ENCODE measurements at places on chromosomes 3 and 15.
A peak's percentile ranks its signal among the peaks of the same experiment; 100 is the strongest.

DNA sequence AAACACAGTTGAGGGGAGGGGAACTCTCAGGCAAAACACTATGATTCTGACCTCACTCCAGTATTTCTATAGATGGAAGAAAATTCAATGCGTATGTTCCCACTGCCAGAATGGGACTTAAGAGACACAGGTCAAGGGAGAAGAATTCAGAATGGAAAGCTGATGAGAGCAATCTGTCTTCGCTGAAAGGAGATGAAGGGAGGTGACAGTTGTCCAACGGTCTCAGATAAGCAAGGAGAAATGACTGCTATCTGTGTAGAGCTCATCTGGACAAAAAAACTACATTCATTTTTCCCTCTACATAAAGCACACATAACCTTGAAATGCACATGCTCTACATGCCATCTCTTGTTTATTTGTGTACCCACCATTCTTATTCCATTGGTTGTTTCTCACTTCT lies 405.1 kb downstream of the LSAMP start:
- DNase-seq = no peak

- no peak for DNase-seq
These were observed 26.9 kb downstream of the SENP2 start for GRCh38 chr3:185613016-185613415.

DNA sequence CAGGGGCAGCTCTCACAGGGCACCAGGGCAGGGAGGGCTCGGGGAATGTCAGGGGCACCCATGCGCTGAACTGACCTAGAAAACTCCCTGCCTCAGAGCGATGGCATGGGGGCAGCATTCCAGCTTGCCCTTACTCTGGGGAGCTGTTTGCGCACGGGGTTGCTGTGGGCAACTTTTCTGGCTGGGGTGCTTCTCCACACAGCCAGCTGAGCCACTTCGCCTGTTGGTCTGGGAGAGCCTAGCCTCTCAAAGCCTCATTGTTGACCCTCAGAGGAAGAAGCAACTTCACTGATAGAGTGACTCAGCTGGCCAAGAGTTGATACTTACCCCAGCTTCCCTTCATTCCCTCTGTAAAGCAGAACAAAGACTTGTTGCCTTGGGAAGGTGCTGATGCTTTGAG lies 42.6 kb upstream of the MRPS22 start:
- no peak for DNase-seq

GRCh38 chr3:108153451-108153981 lies 62.7 kb upstream of the CD47 start:
- DNase-seq = peak; percentile 13

DNA sequence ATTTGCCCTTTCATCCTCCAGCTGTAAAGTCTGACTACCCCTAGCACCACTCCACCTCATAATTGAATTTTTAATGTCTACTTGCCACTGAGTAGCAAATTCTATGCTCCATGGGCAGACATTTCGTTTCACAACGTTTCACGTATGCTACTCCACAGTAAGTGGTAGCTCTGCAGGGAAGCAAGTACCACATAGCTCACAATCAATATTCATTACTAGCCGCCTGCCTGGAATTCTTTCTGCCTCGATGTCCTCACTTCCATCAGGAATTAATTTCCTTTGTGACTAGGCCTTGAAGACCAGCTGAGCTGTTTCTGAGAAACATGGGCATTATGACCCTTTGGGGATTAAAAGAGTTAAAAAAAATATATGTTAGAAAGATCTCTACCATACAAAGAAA lies 15.3 kb downstream of the NPTN start:
- DNase-seq = no peak

GRCh38 chr15:57135800-57136199 lies 217.4 kb downstream of the TCF12 start:
- DNase-seq = no peak

DNA sequence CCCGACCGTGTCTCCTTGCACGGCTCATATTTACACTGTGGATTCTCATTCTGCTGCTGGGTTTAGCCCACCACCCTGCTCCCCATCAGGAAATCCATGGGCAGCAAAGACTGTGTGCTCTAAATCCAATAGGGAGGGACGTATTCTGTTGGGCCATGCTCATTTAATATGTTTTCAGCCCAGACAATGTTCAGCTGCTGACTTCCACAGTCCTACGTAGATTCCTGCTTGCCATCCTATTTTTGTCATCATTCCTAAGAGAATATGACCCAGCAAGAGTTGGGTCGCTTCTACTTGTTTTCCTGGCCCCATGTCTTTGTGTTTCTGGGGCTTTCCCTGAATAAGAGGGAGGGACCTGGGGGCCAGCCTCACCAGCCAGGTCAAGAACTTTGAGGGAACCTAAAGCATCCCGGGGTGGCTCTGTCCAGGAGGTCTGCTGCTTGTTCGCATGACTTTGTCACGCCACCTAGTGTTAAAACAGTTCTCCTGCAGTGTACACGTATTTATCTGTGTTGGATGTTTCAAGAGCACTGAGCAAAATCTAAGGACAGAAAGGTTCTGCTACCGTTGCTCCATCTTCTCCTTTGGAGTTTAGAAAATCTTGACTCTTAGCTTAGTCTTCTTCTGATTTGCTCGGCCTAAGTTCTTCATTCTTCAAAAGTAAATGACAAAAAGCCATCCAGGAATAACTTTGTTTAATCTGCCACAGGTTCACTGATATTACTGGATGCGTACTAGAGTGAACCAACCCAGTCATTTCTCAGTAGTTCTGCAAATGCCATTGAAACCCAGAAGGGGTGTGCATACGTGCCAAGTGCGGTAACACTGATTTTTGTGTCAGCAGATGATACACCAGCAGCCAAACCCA lies 79.8 kb upstream of the NR2E3 start:
- peak; percentile 44 for DNase-seq

GRCh38 chr3:8597219-8597853 lies 47.3 kb downstream of the SSUH2 start:
- DNase-seq = no peak

DNA sequence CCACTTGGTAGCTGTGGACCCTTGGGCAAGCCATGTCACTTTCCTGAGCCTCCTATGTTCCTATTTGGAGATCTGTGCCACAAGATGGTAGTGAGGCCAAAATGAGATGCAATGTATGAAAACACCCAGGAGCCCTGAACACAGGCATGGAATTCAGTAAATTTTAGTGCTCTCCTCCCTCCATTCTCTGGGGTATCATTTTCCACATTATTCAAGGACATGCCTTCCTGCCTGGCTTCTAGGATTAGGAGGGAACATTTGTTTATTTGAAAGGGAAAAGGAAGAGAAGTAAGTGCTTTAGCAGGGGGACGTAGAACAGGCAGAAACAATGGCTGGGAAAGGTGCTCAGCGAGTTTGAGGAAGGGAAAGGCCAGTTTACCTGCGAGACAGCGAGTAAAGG lies 98.8 kb downstream of the ATG7 start:
- no peak for DNase-seq

- no peak for DNase-seq
These were observed 76.1 kb downstream of the ISG20 start for GRCh38 chr15:88714782-88715372.

DNA sequence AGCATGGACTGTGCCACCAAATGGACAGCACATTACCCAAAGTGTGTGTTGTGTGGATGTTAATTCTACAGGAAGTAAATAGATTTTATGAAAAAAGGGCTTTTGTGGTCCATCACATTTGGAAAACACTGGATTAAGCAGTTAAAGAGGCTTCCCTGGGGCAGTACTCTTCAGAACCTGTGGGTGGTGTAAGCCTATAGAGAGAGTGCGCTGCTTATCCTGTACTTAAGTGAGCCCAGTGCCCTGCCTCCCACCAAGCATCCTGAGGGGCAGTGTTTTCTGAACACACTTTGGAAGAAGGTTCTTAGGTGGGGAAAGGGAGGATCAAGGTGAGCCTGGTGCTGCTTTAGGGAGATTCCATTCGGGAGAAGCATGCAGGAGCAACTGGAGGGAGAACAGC lies 10.9 kb downstream of the TTLL3 start:
- no peak for DNase-seq

DNA sequence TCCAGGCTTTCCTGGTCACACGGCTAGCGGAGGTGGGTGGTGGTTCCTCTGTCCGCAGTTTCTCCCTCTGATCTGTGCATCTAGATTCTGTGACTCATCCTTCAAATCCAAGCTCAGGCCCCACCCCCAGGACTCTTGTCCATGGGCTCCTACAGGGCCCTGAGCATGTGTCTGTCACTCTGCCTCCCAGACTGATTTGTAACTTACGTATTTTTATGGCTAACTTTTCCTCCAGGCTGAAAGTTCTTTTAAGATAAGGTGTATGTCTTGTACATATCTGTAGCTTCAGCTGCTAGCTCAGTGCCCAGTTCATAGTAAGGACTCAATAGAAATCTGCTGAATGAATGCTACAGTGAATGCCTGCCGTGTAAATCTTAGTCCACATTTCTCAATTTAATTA lies 8.0 kb downstream of the ESYT3 start:
- no peak for DNase-seq

DNA sequence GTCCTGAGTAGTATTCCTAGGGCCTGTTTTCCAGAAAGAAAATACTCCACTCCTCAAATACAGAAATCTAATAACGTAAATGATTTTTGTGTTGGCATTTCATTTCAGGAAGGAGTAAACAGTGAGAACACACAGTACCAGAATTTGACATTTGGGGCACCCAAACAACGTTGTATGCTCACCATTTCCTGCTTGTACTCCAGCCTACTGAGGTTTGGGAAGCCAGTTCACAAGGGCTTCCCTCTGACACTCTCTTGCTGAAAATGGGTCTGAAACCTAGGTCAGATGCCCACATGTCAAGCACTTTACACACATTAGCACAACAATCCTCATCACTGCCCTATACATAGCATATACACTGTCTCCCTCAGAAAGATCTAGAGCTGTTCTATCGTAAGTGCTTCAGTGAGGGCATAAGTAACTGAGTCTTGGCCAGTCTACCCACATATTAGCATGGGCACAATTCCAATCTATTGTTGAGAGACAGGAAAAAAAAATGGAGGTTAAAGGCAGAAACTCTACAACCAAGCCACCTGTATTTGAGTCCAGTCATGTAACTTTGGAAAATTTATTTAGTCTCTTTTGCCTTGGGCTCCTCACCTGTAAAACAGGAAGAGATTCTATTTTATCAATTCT lies 43.5 kb upstream of the RSL24D1 start:
- DNase-seq = no peak

- DNase-seq = no peak
These were observed 49.0 kb upstream of the DUT start for GRCh38 chr15:48282216-48282615.

DNA sequence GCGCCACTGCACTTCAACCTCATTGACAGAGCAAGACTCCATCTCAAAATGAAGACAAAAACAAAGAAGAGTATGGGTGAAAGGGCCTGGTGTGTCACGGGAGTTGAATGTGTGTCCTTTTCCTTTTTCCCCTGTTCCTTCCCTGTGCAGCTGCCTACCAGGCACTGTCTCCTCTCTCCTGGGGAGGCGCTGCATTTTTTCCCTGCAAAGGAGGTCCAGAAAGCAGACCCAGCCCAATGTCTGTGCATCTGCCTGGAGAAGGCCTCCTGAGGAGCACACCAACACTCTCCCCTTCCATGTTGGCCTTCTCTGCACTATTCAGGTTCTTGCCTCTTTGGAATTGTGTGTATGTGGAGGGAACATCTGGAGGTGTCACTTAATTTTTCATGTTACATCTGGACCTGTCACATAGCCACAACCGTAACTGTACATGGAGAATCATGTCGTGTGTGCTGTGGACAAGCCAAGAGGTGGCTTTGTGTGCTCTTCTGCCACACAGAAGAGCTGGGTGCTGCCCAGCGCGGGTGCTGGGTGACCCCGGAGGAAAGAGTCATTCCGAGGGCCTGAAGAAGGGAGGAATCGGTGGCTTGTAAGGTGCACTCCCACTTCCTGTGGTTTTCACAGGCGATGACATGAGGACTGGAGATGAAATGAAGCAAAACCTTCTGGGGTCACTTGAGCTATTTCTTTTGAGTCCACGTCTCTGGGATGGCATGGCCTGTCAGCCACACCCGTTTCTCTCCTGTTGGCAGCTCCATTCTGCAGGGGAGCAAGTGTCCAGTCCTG lies 46.5 kb upstream of the CGNL1 start:
- DNase-seq = no peak

- no peak for DNase-seq
These were observed 13.1 kb downstream of the CCR5AS start for GRCh38 chr3:46393554-46394434.

DNA sequence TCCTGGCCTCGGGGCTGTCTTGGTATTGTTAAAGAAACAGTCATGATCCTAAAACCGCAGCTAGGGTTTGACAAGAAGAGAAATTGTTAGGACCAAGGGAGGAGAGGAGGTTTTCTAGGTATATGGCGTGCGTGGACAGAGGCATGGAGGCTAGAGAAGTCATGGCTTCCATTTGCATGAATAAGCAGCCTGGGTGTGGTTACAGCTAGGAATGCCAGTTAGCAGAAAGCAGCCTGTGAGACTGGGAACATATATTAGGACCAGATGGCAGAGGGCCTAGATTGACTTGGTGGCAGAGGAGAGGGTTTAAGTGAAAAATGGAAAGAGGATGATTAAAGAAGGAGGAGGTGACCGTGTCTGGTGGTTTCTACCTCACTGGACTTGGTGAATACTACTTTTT lies 573.6 kb upstream of the ARRDC4 start:
- DNase-seq = no peak

DNA sequence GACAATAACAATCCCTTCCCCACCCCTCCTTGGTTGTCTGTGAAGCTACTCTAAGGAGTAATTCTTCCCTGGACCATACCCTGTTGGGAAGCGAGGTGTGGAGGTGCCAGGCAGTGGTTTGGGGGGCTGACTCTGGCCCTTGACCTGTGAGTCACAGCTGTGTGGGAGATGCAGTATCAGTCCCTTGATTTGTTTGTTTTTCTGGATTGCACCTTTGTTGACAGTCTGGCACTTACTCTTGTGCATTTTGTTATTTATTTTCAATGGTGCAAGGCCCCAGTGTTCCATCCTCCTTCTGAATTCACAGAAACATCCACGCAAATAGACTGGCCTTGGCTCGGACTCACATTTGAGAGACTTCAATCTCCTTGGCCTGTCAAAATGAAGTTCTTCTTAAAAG lies 29.7 kb downstream of the TMEM45A start:
- DNase-seq = no peak

DNA sequence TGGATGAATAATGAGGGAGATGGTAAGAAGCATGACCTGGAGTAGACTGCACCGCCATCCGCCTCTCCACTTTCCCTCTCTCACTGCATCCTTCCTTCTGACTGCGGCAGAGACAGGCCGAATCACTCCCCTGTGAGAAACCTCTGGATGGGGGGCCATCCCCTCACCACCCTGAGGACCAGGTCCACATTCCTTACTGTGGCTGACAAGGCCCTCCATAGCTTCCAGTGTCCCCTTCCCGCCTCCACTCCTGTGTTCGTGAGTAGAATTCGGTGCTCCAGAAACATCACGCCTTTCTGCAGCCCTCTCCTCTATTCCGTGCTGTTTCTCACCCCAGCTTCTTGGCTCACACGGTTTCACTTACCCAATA lies 2.8 kb downstream of the PIGZ start:
- DNase-seq = no peak

Measured in AG04450 (cell line).